ENCODE measurements at places on chromosomes 11 and 22. TPM values are rescaled to one million over a fixed set of nuclear protein-coding genes. Genes with fewer than 3 reads are reported as not detected.

DNA sequence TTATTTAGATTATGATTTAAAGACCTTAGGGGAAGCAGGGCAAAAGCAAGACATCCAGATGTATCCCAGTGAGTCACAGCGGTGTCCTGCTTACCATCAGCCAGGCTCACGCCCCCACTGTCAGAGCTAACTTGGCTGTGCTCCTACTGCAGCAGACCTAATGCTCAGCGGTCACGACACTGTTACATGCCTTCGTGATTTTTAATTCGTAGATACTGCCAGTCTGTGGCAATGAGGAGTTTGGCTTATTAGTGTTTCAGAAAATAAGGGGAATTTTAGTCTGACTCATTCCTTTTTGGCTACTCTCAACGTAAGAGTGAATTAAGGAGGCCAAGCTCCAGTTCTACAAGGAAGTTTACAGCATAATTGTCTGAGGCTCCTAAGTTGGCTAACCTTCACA is 22.7 kb downstream of the EFCAB6 start:
- no peak for DNase-seq

- DNase-seq, result no peak
These were observed 4.3 kb downstream of the BCO2 start for GRCh38 chr11:112179601-112180000.

DNA sequence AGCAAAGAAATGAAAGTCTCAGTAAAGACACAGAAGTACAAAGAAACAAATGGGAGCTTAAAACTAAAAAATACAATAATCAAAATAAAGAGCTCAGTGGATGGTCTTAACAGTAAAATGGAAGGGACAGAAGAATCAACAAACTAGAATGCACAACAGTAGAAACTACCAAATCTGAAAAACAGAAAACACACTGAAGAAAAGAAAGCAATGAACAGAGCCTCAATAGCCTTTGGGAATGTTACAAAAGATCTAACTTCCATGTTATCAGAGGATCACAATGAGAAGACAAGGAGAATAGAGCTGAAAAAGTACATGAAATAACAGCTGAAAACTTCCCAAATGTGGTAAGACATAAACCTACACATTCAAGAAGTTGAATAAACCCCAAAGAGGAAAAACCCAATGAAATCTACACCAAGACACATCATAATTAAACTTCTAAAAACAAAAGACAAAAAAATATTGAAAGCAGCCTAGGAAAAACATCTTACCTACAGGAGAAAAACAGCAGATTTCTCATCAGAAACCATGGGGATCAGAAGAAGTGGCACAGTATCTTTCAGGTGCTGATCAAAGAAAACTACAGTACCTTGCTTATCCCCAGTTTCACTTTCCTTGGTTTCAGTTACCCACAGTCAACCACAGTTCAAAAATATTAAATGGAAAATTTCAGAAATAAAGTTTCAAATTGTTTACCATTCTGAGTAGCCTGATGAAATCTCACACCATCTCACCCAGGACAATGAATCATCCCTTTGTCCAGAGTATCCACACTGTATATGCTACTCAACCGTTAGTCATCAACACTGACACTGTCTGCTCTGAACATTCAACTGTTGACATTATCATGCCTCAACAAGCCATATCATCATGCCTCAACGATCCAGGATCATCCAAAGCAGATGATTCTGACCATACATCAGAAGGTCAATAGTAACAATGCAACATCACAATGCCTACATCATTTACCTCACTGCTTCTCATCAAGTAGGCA is 22.2 kb downstream of the RRAS2 start:
- no peak for DNase-seq

- DNase-seq, result no peak
These were observed 327.6 kb upstream of the CCDC90B start for GRCh38 chr11:83613767-83614121.

DNA sequence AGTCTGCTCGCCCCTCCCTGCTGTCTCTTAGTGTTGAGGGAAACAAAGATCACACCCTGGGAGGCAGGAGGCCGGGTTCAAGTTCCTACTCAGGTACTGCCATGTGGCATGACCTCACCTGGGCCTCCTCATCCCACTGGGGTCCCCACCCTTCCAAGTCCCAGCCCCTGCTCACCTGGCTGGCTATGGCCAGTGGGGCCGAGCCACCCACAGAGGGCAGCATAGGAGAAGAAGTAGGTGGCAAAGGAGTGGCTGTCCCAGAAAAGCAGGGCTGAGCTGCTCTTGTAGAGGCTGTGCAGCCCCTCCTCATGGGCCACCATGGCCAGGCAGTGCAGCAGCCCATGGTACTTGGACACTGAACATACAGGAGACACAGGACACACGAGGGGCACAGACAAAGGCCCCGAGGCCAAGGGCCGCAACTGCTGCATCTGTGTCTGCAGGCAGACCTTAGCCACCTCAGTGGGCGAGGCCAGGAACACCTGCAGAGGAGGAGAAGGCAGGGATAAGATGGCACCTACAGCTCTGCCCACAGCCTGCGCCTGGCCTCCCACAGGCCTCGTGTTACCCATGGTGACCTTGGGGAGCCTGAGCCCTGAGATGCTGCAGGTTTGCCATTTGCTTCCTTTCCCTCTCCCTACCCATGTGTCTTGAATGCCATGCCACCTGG is 50.6 kb upstream of the MPEG1 start:
- DNase-seq, result peak; percentile 68

- DNase-seq, result no peak
These were observed 1863.7 kb upstream of the RAG2 start for GRCh38 chr11:38461751-38462150.

DNA sequence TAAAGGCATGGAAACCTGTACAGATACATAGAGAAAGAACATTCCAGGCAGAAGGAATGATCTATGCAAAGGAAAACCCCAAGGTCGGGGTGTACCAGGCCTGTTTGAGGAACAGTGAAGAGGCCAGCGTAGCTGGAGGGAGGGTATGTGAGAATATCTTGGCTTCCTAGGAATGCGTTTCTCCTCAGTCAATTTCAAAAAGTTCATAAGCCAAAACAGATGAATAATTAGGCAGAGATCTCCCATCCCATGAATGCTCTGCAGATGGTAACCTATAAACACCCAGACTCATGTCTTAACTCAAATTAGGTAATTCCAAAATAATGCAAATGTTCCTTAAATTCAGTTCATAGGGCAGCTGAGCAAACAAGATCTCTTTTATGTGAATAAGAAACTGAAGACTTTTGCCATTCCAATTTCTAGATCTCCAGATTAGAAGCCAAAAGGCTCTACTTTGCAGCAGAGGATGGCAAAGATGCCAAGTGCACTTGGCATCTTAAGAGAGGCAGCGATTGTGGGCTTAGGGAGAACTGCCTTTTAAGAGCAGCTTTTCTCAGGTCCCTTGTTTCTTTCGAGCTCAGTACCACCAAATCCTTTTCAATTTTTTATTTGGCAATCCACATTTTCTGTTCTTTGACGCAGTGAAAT is 13.2 kb downstream of the FAM118B start:
- DNase-seq, result no peak

Gene HRAS
- total RNA-seq, result 28.7 TPM

Gene PLA2G3
- total RNA-seq, result 34.5 TPM

DNA sequence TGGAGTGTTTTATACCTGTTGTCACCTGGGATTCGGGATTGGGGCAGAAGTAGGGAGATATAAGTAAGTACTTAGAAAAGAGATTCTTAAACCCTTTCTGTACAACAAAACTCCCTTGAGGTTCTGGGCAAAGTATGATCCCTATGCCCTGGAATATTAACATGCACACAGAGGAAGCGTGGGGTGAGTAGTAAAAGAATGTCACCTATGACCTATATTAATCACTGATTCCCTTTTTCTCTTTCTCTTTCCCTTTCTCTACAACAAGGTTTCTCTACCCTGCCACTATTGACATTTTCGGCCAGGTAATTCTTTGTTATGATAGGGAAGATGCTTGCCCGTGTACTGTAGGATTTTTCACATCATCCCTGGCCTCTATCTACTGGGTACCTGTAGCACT is 209.7 kb upstream of the PLET1 start:
- no peak for DNase-seq

DNA sequence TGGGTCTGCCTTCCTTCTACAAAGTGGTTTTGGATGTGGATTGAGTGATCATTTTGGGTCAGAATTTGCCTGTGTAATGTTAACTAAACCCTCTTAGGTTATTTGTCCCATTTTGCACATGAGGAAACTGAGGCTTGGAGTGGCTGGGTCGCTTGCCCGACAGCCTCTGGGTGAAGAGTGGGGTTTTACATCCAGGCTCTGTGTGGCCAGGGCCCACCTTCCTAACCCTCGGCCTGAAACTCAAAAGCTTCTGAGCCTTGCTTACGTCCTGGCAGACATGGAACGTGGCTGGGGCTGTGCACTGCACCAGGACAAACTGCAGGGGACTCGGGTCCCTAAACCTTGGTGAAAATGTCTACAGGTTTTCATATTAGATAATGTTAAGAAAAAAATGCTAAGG is 542.4 kb downstream of the TBC1D22A start:
- no peak for DNase-seq

Gene TENM4
- 7.3 TPM for total RNA-seq

DNA sequence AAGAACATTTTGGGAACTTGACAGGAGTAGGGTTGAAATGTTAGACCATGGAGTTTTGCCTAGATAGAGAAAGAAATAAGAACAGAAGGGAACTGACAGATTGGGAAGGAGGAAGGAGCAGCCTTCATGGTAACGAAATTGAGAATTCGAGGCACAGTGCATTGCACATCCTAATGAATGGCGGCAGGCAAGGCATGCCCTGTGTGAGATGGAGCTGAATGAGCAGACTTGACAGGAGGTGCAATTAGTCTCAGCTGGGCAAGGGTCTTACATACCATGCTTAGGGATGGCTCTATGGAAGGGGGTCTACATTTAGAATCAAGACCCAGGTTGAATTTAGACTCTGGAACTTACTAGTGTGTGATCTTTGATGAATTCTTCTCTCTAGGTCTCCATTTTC is 25.0 kb upstream of the NTM start:
- DNase-seq, result no peak

DNA sequence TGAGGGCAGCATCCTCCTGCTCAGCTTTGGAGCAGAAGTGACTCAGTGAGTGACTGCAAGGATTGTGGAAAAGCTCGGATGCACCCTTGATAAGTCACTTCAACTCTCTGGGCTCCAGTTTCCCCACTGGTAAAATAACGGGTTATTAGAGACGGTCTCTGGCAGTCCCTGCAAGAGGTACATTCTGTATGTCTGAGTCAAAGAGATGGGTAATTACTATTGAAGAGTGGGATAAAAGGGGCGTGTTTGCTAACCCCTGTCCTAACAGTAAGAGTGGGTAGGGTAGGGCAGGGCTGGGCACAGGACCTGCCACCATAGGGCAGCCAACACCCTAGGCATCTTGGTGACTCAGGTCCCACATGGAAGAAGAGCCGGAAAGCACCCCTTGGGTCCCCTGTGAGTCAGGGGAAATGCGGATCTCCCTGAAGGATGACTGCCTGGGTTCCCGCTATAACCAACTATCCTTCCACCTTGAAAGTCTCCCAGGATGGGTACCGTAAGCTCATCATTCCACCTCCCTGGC is 7.3 kb upstream of the AHNAK start:
- no peak for DNase-seq

Gene POU2AF1
- total RNA-seq, result not detected
